Stimulated activated CD4-positive, alpha-beta T cell treated with anti-CD3 and anti-CD28 coated beads, Interleukin-15, amount 100 ng/mL, for 24 hours (primary cell): ENCODE measurements at places on chromosomes 11 and 22.
A peak's percentile ranks its signal among the peaks of the same experiment; 100 is the strongest.

DNA sequence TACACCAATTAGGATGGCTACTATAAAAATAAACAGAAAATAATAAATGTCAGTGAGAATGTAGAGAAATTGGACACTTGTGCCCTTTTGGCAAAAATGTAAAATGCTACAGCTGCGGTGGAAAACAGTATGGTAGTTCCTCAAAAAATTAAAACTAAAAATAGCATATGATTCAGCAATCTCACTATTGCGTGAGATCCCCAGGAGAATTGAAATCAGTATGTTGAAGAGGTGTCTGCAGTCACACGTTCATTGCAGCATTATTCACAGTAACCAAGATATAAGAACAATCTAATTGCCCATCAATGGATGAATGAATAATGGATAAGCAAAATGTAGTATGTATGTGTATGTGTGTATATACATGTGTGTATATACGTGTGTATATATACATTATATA is 6.8 kb downstream of the OR52N2 start:
- no peak for DNase-seq

DNA sequence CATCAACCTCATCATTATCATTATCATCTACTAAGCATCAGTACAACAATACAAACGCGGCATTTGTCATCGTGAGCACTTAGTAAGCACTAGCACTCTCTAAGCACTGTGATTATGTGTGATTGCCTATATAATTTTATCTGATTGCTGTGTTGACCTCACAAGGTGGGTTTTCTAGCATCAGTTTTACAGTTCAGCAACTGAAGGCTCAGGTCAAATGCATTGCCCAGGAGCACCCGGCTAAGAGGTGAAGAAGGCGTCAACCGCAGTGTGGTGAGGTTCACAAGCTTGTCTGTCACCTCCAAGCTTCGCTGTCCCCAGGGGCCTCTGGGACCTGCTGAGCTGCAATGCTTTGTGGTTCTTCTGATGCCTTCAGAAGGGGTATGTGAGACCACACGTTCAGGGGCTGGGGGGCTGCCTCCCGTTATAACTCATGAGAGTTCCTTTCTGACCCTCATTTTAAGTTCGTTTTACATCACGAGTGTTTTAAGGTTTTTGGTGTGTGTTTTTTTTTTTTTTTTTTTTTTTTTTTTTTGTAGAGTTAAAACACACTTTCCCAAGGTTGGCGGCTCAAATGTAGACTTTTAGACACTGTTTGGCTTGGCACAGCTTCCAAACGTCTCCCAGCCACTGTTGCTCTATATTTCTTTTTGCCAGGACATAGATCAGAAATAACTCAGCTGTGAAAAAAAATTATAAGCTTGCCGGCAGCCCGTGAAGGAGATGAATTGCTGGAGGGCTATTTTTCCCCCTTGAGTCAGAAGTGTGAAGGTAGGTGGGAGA is 33.8 kb upstream of the SCUBE1 start:
- DNase-seq = peak; percentile 12

- no peak for DNase-seq
These were observed 19.6 kb downstream of the AMOTL1 start for GRCh38 chr11:94787801-94788200.

DNA sequence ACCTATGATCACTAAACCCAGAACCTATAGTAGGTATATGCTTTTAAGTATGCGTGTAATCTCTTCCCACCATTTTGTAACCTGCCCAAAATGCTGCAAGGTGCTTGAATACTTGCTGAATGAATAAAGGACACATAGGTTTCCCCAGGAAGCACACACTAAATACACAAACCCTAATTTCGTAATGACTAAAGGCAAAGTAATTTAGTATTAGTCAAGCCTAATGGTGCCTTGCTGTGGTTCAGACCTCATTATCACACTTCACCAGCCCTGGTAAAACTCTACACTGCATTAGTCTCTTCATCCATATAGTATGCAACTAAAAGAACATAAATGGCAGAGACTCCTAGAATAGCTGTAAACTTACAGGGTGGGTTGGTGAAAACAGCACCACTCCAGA is 289.0 kb upstream of the PITPNB start:
- no peak for DNase-seq

- no peak for DNase-seq
These were observed 123.8 kb downstream of the LARGE1 start for GRCh38 chr22:33796494-33796893.

DNA sequence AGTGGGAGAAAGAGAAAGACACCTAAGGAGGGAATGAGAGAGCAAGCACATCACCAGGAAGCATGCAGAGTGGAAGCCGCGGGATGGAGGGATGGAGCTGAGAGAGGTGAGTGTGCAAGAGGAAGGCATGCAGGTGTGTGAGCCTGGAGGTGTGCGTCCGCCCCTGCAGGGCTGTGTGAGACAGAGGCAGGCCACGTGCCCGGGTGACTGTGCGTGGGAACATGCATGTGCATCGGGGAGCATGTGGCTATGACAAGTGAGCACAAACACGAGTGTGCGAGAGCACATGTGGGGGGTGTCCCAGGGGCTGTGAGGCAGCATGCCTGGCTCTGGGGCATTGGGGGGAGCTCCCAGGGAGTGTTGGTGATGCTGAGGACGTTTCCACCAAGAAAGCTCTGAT is 29.9 kb downstream of the PTPN5 start:
- DNase-seq = no peak

- DNase-seq = no peak
These were observed 388.4 kb downstream of the SOX6 start for GRCh38 chr11:15967966-15968365.

DNA sequence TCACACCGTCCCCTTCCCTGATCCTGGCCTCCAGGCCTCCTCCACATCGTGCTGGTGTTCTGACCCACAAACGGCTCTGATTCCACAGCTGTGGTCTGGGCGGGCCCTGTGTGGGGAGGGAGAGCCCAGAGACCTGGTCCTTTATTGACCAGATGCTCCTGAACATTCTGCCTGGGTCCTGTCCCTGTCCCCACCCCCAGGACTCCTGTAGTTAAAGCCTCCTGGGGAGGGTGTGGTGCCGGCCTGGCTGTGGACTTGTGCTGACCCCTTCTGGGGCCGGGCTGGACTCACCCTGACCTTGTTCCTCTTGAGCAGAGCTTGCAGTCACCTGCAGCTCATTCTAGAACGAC is 128.7 kb downstream of the CTTN start:
- no peak for DNase-seq

- DNase-seq = no peak
These were observed 99.3 kb downstream of the TBC1D22A start for GRCh38 chr22:46861468-46862367.

- DNase-seq = no peak
These were observed 48.9 kb downstream of the NARS2 start for GRCh38 chr11:78525720-78526119.

GRCh38 chr11:76689313-76690260 is 19.0 kb upstream of the LRRC32 start:
- DNase-seq = no peak

DNA sequence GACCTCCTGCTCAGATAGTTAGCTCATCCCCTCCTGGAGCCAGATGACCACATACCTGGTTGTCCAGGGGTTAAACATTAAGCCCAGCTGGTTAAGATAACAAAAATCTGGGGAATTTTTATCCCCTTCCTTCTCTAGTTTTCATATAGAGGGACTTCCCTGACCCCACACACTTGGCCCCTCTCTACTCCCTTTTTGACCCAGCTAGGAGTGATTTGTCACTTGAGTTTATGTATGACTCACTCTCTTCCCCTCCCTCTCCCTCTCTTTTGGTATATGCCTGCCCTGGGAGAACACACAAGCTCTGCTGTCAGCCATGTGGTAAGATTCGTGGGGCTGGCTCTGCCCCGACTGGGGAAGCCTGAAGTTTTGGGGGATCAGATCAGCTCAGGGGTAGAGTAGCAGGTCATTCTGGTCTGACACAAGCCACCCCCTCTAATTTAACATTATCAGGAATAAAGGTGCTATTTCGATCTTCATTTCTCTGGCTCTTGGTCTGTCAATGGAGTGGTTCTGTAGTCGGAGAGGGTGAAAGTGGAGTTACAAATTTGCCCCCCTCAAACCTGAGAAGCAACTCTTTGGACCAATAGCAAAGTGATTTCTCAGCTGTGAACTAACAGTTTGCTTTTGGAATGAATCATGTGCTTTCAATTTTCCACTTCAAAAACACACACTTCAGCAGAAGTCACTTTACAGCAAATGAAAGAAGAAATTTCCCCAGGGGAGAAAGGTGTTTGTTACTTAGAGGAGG is 415.3 kb upstream of the CADM1 start:
- peak; percentile 7 for DNase-seq

DNA sequence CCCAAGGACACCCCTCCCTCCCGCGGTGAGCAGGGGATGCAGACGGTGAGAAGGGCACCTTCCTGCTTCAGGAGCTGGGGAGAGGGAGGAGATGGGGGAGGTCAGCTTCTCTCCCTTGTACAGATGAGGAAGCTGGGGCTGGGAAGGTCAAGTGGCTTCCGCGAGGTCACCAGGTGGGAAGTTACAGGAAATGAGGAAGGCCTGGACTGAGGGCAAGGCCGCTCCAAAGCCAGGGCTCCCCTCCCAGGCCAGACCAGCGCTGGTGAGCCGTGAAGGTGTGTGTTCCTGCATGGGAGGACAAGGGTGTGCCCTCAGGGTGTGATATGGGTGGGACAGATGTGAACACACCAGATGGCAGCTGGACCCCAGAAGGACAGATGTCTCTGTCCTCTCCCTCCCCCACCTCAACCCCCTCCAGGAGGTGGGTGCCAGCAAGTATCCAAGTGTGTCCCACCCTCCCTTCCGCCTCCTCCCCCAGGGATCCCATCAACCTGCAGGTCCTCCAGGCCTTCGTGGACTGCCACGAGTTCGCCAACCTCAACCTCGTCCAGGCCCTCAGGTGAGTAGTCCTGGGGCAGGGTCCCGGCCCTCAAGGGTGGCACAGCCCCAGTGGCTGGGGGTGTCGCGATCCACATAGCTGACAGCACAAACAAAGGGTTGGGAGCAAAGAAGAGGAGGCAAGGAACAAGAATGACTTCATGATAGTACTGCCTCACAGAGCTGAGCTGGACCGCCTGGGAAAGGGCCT is 16.6 kb downstream of the CYTH4 start:
- DNase-seq = no peak

- no peak for DNase-seq
These were observed 12.7 kb downstream of the STK33 start for GRCh38 chr11:8581300-8581699.

- DNase-seq = no peak
These were observed 860 bp downstream of the PRMT3 start for GRCh38 chr11:20388096-20389055.

DNA sequence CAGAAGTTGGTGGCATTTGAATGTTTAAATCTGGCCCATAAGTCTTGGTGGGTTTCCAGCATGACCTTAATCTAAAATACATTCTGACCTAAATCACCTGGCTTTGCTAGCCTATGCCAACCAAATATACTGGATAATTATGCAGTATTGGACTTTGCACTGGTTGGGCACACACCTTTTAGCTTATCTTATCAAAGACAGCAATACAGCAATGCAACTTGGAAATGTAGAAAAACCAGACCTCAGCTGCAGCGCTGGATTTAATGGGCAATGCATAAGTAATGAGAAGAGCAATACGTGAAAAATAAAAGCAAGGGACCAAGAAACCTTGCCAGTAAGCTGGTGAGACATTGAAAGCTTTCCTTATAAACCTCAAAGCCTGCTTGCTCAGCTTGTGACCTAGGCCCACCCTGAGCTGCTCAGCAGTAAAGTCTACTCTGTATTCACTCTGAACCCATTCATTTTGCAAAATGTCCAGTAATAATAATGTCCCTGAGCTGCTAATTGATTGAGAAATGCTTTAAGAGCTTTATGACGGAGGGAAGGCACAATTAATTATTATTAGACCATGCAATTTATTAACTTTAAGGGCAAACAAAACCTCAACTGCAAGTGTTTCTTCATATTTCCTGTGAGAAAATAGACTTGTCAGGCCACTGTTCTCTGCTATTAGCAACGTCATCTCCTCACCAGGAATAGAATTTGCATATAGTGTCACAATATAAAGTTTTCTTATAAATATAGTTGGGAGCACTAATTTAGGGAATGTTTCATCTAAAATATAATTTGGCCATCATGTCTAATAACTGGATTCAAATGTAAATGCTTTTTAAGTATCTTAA is 49.4 kb upstream of the CEP295 start:
- DNase-seq = no peak

DNA sequence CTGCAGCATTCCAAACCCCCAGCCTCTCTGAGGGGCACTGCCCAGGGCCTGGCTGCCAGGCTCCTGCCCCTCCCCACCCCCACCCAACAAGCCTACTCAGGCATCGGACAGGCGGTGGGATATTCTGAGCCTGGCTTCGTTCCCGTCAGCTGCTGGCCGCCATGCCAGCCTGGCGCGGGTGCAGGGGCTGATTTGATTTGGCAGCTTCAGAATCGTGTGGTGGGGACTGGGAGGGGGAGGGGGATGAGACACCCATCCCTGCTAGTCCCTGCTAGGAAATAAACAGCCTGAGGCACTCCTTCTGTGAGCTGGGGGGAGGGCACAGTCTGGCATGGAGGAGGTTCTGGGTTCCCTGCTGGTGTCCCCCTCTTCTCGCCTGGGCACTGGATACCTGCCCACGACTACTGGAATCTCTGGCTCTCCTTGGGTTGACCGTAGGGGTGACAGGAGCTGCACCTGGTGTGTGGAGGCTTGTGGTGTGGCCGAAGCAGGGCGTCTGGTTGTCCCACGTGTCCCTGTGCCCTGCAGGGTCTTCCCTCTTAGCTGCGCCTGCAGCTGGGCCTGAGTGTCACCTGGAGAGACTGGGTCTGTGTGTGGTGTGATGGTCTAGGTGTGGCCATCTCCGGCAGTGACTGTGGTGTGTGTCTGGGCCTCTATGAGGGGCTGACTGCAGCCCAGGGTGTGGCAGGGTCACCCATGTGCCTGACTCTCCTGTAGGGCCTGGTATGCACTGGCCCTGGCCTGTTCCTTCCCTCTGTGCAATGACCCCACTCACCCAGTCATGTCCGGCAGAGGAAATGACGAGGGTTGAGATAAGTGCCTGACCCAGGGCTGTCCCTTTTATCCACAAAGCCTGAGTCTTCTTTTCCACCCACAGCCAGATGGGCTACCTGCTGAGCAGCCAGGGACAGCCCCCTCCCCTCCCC is 42.2 kb downstream of the PDE2A start:
- DNase-seq = no peak

- DNase-seq = no peak
These were observed 465.0 kb downstream of the FAM181B start for GRCh38 chr11:82268627-82269026.

- DNase-seq = no peak
These were observed 21.1 kb downstream of the B3GAT1 start for GRCh38 chr11:134390706-134391569.

DNA sequence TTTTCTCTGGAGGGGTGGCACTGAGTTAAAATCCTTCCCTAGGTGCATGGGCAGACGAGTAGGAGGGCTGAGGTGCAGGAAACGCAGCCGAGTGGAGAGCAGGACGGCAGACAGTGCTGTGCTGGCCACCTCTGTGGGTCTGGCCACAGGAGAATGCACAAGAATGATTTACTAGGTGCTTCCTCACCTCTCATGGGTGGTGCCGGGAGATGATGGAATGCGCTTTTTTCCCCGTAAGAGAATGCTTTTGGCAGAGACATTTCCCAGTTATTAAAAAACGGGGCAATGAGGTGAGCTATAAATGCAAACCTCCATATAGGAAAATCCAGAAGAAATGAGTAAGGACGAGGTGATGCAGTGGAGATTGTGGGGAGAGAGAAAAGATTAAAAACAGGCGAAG is 86.1 kb downstream of the ADAMTS15 start:
- no peak for DNase-seq
